ENCODE measurements at places on chromosomes 5 and 9. TPM values are rescaled to one million over a fixed set of nuclear protein-coding genes. Genes with fewer than 3 reads are reported as not detected.
A peak's percentile ranks its signal among the peaks of the same experiment; 100 is the strongest.

GRCh38 chr5:133534566-133534965 lies 77.8 kb downstream of the FSTL4 start:
- DNase-seq, result peak; percentile 19

- DNase-seq, result no peak
Measured at GRCh38 chr9:76203373-76203772, 190.9 kb downstream of the RFK start.

GRCh38 chr5:113378081-113378480 lies 56.7 kb downstream of the TSSK1B start:
- no peak for DNase-seq

FBP2 gene
- total RNA-seq, result 83.0 TPM

TMEM252 gene
- total RNA-seq, result not detected

All from tongue (tissue), 3 donors.